NCI-H69 (cell line): ENCODE measurements at places on chromosomes 6 and 20.

DNA sequence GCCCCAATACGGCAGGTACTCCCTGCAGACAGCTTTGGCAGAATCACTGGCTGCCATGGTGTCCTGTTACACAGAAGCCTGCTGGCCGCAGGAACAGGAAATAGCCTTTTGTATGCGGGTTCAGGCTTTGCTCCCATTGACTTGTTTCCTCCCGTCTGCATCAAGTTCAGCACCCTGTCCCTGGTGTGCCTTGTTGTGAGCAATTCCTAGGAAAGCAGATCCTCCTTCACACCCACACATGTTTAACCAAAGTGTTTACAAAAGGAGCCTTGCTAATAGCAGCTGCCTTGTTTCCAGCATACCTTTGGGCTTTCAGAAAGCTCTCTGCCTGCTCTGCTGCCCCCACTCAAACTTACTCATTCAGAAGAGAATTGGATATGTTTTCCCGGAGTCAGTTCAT lies 127.2 kb upstream of the SUPT3H start:
- DNase-seq = peak; percentile 19

DNA sequence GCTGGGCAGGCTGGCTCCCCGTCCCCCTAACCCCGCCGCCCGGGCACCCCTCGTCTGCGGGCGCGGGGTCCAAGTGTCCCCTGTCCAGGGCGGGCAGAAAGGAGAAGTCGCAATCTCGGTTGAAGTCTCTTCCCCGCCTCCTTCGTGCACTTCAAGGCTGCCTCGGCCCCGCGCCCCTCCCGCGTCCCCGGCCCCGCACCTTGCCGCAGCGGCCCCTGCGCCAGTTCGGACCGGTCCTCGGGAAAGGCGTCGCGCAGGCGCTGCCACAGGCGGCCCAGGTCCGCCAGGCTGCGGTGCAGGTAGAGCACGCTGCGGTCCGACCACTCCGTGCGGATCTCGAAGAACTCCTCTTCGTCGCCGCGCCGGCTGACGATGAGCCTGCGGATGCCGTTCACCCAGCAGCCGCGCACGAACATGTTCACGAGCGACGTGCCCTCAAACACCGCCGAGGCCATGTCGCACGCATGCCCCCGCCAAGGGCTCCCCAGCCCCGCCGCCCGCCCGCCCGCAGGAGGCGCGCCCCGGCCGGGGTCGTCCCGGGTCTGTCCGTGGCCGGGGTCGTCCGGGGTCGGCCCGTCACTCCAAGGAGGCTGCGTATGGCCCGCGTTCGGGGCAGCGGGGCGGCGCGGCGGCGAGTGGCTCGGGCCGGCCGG lies at the start of gene PXDC1:
TSS of gene PXDC1 (minus strand) at position 637 of the 653 bp plus-strand sequence. CDS start at position 455, 182 bp downstream.
- DNase-seq = peak; percentile 51

GRCh38 chr6:122747573-122747972 lies 31.9 kb upstream of the FABP7 start:
- DNase-seq = no peak

- DNase-seq = no peak
Measured at GRCh38 chr6:12001706-12002435, 10.2 kb upstream of the HIVEP1 start.

DNA sequence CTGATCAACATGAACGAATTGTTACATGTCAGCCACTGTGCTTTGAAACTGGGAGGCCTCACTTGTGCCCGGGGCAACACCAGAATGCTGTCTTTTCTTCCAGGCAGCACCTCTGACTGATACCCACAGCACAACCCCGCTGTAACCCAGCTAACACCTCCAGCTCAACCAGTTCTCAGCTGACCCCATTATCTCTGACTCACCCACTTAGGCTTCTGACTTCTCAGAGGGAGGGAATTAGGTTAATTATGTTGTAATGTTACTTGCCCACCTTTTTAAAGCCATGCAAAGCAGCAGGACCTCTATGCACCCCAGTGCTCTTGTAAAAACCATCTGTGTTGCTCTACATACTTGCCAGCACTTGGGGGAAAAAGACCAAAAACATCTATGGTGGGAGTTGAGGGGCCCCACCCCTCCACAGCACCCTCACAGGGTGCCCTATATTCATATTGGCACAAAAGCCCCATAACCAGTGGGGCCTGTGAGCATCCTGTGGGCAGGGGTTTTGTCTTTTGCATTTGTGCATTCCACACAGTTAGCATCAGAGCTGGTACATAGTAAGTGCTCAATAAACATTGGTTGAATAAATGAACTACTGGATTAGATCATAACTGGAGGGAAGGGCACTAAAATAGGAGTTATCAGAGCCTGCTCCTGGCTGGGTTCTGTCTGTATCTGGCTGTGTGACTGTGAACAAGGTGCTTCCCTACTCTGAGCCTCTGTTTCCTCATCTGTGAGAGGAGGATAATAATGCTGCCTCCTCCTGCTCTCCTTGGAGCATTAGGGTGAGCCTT lies 22.3 kb downstream of the BNIP5 start:
- DNase-seq = peak; percentile 90

GRCh38 chr20:61373055-61373399 lies 121.0 kb downstream of the CDH4 start:
- no peak for DNase-seq

GRCh38 chr6:71258078-71258866 lies 30.3 kb upstream of the OGFRL1 start:
- DNase-seq = no peak

DNA sequence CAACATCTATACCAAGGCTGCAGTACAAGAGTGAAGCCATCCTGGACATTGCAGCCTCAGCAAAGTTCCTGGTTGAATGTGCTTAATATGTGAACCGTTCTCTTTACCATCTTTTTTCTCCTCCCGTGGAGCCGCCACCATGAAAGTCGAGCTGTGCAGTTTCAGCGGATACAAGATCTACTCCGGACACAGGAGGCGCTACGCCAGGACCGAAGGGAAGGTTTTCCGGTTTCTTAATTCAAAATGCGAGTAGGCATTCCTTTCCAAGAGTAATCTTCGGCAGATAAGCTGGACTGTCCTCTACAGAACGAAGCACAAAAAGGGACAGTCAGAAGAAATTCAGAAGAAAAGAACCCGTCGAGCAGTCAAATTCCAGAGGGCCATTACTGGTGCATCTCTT lies 8.4 kb upstream of the LINC00237 start:
- no peak for DNase-seq

DNA sequence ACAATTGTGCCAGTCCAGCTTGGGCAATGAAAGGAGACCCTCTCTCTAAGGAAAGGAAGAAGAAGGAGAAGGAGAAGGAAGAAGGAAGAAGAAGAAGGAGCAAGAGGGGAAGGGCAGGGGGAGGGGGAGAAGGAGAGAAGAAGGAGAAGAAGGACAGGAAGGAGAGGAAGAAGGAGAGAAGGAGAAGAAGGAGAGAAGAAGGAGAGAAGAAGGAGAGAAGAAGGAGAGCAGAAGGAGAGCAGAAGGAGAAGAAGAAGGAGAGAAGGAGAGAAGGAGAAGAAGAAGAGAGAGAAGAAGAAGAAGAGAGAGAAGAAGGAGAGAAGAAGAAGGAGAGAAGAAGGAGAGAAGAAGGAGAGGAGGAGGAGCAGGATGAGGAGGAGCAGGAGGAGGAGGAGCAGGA lies 22.5 kb upstream of the DEFB116 start:
- no peak for DNase-seq

GRCh38 chr6:143090314-143091044 lies 29.8 kb downstream of the AIG1 start:
- no peak for DNase-seq

DNA sequence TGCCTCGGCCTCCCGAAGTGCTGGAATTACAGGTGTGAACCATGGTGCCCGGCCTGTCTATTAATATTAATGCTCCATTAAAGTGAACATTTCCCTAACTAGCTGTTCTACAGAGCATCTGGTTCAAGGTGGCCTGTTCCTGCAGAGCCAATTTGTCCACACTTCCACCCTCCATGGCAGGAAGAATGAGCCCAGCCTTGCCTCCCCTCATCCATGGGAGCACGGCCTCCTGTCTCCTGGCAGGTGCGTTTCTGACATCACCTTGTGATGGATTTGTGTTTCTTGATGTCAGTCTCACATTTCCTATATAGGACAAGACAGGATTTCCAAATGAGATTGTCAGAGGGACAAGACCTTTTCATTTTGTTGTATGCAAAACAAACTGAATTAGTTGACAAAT lies 105.7 kb upstream of the FRMD1 start:
- DNase-seq = no peak

DNA sequence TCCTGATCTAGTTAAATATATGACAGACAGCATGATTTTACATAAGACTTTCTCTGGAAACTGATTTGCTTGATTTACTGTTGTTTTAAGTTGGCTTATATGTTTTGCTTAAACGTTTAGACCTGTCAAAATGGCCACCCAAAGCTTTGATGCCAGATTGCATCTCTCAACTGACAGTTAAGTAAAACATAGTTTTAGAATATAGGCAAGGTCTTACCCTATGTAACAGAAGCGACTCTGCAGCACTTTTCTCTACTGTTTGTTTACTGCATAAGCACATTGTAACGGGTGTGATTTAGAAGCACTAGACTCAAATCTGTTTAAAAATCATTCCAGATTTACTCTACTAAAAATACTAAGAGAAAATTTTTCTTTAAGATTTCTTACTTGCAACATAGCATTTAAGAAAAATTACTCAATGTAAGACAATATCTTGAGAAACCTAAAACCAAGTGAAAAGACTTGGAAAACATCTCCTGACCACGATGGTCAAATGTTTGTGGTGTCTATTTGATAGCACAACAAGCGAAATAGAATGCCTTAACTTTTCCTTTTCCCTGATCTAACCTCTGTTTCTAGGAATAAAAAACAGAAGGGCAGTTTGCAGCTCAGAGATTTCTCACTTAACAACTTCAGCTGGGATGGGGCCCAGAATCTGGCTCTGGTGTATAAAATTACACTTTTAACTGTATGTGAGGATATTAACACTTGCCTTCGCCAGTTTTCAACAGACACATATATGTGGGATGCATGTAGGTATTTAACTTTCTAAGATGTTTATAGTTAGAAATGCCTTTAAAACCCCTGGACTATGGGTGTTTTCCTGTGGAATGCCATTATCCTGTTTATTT lies 47.4 kb downstream of the AIG1 start:
- DNase-seq = no peak

- peak; percentile 38 for DNase-seq
Measured at GRCh38 chr6:124599656-124600055, 362.6 kb upstream of the RNF217 start.

DNA sequence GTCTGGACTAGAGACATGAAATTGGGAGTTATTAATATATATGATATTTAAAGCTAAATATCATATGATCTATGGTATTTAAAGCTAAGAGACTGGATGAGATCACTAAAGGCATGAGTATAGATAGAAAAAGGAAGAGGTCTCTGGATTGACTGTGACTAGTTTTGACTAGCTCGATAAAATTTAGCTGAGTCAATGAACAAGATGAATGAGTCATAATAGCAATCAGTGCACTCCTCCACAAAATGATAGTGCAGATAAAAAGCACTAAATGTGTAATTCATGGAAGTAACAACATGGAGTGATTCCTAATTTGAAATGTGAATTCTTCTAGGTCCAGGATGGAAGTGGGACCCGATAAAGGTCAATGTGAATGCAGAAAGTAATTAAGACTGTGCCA lies 127.4 kb downstream of the PFDN4 start:
- DNase-seq = no peak

DNA sequence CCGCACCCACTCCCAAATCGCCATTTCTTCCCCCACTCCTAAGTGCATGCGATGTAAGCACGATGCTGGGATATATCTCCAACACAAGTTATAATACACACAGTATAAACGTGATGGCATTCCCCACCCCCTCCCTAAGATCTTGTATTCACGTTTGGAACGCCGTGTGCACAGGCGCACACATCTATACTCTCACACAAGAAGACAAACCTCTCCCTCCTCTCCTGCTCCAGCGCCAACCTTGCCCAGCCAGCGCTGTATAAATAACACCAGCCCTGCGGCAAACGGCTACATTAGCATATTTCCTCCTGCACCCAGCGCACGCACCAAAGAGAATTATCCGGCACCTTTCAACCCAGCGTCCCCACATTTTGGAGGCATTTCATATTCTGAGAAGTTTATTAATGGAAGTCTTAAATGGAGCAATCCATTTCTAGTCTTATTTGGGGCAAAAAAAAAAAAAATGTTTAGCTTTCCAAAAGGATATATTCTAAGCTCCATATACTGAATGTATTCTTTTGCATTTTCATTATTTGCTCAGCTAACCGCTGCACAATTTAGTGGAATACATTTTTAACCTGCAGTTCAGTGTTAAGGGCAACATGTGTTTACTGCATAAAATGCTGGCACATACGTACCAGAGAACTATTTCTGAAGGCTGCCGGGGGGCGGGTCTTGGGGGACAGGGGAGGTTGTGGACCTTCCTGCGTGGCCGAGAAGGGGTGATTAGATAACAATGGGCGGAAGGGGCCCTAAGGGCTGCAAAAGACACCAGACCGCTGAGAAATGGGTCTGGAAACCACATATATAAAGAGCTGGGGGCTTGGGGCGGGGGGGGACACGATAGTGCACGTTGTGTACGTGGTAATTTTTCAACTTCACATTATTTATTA lies 1.1 kb upstream of the SLC22A23 start:
- peak; percentile 96 for DNase-seq

DNA sequence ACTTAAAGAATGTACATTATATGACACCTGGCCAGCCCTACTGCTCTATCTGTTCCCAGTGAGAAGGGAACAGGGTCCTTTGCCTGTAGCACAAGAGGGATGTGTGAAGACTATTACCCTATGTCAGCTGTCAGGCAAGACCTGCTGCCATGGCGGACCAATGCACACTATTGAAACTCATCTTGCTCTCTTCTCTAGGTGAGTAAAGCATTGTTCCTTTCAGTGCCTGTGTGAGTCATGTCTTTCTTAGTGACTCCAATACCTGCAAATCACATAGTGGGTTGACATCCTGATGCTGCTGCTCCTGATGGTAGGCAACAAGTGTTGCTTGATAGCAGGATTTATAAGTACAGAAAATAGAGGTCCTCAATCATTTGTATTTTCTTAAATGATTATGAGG lies 48.8 kb upstream of the SYNCRIP start:
- DNase-seq = no peak

- DNase-seq = peak; percentile 77
Measured at GRCh38 chr6:41581381-41581991, 35.3 kb downstream of the FOXP4 start.

- DNase-seq = no peak
Measured at GRCh38 chr6:46821458-46821881, 28.3 kb downstream of the MEP1A start.

DNA sequence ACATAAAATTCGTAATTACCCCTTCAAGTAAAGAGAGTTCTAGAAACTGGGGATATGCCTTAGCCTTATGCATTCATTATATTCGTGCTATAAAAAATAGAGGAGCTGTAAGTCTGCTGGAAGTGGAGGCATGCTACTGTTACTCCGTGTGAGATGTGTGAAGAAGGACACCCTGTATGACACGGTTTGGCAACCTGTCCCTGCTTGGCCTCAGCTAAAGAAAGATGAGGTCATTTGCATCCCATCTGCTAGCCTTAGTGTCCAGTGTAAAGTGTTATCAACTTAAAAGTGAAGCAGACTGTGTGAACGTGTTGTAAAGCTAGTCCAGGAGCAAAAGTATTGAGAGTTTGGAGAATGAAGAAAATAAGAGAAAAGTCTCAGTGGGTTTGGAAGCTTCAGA lies 135.1 kb upstream of the RAB32 start:
- no peak for DNase-seq
